Aorta (tissue), 5 donors: ENCODE measurements at places on chromosomes 2 and 18.
A peak's percentile ranks its signal among the peaks of the same experiment; 100 is the strongest.

DNA sequence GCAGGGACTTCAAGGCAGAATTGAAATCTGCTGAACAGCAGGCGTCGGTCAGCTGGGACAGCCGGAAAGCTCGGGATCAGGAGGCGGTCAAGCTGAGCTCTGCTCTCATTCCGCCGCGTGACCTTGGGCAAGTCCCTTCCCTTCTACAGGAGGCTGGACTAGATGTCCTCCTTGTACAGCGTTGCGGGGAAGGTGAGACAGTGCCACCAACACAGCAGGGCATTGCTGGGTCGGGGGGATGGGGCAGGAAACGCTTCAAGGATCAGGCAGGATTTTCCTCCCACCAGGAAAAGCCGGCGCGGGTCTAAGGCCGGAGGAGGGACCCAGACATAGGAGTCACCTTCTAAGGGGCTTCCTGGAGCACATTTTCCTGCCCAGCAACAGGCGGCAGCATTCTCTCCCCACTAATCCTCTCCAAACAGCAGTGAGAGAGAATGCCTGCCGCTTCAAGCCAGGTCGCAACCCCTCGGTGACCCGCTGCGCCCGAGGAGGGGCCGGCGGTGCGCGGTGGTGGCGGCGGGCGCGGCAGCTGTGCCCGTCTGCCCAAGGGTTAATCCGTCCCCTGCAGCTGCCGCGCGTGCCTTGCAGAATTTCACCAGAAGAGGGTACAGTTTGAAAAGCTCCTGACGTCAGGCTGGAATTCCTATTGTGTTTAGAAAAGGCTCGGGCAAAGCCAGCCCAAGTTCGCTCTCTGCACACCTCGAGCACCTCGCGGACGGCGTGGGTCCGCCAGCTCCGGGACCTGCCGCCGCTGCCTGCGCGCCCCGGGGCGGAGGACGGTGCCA lies at the start of gene KCNF1:
Gene KCNF1 (plus strand): TSS at position 644 of the 785 bp plus-strand sequence. CDS start 493 bp downstream, outside the sequence.
- DNase-seq = peak; percentile 72

GRCh38 chr2:71481111-71481510 lies 27.8 kb downstream of the DYSF start:
- no peak for DNase-seq

GRCh38 chr18:59063300-59063906 lies 76.3 kb upstream of the SEC11C start:
- DNase-seq = no peak

DNA sequence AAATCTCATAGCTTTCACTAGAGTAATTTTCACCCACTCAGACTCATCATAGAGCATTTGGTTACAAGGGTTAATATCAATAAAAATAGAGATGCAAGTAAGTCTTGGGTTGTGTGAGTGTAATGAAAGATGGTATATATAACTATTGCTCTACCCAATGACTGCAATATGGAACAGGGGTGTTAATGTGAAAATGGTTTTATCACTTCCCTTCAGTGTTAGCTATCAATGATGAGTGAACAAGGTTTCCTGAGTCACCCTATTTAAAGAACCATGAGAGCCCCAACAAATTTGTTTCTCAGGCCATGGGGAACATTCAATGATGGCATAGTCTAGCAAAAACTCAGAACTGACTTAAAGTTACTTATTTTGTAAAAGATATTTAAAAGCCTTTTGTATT lies 1133.6 kb upstream of the ZEB2 start:
- DNase-seq = no peak

DNA sequence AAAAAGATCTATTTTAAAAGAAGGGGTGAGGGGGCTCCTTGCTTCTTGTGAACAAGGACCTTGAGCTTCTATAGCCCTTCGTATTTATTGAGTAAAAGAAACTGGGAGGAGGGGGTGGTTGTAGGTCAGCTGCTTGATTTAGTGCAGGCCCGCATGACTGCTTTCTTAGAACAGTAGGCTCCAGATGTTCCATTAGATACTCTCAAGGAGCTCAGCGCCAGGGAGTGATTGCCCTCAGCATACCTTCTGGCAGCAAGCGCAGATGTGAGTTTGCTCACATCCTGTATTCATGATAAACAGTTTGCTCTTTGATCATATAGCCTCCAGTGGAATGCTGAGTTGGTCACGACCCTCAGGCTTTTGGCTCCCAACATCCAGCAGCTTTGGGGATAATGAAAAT lies 108.9 kb upstream of the XPO1 start:
- DNase-seq = no peak

- DNase-seq = no peak
Measured at GRCh38 chr2:37361216-37361815, 16.9 kb downstream of the QPCT start.

- no peak for DNase-seq
Measured at GRCh38 chr18:63113899-63114565, 205.5 kb downstream of the BCL2 start.

DNA sequence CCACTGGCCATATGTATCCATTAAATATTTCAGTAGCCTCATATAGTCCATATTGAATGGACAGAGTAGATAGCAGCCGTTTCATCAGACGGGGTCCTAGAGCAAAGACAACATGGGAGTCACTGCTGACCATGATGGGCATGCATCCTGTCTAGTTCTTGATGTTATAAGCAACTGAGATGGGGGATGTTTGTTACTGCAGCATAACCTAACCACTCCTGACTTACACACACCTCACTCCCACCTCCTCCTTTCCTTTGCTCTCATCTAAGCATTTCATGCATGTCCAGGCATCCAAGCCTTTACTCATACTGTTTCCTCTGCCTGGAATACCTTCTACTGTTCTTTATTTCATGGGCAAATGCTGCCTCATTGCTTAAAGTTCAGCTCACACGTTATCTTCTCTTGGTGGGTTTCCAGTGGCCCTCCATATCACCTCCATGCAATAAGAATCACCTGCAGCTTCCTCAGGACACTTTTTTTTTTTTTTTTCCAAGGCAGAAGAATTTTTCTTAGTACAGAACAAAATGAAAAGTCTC lies 87.8 kb downstream of the DDX1 start:
- DNase-seq = no peak

GRCh38 chr2:72925328-72925943 lies 8.1 kb downstream of the EMX1 start:
- peak; percentile 65 for DNase-seq

GRCh38 chr2:182522405-182522896 lies 95.6 kb upstream of the PDE1A start:
- DNase-seq = no peak

GRCh38 chr18:13605477-13605876 lies 120.9 kb downstream of the FAM210A start:
- DNase-seq = no peak

DNA sequence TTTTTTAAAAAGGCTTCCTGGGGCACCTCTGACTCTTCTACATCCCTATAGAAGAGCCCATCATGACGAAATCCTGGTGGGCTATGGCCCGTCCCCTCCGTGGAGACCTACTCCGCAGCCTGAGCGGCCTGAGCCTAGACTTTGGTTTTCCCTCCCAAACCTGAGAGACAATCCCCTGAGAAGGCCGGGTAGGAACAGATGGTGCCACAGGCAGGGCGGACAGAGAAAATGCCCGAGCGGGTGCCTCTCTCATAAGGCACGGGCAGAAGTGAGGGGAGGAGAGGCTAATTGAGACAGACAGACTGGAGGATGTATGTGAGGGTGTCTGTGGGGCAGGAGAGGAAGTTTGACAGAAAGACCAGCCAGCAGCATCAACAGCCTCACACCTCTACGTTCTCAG lies 20.2 kb upstream of the SFXN5 start:
- DNase-seq = no peak

- DNase-seq = no peak
Measured at GRCh38 chr2:106105151-106105922, 88.8 kb downstream of the UXS1 start.

GRCh38 chr2:112163541-112163981 lies 25.4 kb downstream of the FBLN7 start:
- DNase-seq = peak; percentile 41

GRCh38 chr2:173511942-173512341 lies 157.3 kb downstream of the CDCA7 start:
- DNase-seq = no peak

- DNase-seq = no peak
Measured at GRCh38 chr2:108355906-108356734, 21.6 kb upstream of the SULT1C4 start.

GRCh38 chr2:96510931-96511595 lies 5.9 kb upstream of the NEURL3 start:
- DNase-seq = no peak

- DNase-seq = no peak
Measured at GRCh38 chr2:105777031-105777482, 32.3 kb downstream of the NCK2 start.

GRCh38 chr2:26001743-26002351 lies 19.6 kb upstream of the KIF3C start:
- peak; percentile 89 for DNase-seq

DNA sequence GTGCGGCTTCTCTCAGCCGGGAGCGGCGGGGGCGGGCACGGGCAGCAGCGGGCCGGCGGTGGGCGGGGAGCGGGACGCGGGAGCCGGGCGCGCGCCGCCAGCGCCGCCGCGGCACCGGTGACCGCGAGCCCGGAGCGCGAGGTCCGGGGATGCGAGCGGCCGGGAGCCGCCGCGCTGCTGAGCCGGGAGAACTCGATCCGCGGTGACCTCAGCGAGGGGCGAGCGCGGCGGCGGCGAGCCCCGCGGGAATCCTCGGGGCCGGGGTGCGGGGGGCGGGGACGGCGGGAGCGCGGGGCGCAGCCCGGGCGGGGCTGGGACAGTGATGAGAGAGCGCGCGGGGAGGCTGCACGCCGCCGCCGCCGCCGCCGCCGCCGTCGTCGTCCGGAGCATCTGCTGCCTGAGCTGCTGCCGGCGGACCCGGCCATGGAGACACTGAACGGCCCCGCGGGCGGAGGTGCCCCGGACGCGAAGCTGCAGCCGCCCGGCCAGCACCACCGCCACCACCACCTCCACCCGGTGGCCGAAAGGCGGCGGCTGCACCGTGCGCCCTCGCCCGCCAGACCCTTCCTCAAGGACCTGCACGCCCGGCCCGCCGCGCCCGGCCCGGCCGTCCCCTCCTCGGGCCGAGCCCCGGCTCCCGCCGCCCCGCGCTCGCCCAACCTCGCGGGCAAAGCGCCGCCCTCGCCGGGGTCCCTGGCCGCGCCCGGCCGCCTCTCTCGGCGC lies at the start of gene MTCL1:
Gene MTCL1 (plus strand): TSS at position 319 of the 723 bp plus-strand sequence. CDS start 105 bp downstream, at position 424.
- DNase-seq = no peak

DNA sequence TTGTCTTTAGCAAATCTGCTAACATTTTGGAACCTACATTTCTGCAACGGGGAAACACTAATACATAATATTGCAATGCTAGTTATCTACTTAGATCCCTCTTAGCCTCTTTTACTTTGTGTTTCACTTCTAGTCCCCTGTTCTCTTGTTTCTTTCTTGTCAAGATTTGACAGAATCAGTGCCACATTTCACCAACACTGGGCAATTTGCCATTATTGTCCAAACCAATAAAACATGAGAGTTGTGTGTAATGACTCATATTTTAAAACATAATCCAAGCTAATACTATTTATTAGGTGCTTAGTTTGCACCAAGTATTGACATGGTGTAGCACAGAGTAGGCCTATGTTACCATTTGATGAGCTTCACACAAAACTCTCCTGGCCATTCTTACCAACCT lies 33.7 kb upstream of the ACVR1C start:
- no peak for DNase-seq

- DNase-seq = no peak
Measured at GRCh38 chr2:226273440-226273839, 526.2 kb downstream of the IRS1 start.

DNA sequence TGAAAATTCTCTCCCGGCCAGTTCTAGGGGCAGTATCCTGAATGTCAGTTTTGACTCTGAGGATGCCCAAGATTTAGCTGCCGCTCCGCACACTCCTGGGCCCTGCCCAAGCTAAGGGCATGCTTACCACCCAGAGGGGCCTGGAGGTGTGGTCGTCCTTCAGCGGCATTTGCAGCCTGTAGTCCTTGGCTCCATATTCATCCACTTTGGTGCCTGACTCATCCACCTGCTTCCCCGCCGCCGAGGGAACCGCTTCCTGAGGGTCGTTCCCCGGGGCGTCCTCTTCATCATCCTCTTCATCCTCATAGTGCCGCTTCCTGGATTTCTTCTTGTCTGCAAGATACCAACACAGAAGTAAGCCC lies 577 bp downstream of the ERCC3 start:
- no peak for DNase-seq
